ENCODE measurements at places on chromosomes 12 and 14.

DNA sequence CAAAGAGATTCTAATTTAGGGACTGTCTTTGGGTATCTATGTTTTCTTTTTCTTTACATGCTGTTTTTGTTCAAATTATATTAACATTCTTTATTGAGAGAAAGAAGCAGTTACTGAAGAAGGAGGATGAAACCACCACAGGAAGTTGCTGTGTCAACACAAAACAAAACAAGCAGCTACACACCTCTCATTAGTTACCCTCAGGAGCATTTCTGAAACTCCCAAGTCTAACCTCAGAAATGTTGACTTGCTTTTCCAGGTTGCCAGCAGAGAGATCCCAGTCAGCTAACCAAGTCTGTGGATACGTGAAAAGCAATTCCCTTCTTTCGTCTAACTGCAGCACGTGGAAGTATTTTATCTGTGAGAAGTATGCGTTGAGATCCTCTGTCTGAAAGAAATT lies 33.5 kb downstream of the CLEC1A start:
- DNase-seq, result no peak

- no peak for DNase-seq
These were observed 59.1 kb downstream of the KCNA5 start for GRCh38 chr12:5102806-5103205.

DNA sequence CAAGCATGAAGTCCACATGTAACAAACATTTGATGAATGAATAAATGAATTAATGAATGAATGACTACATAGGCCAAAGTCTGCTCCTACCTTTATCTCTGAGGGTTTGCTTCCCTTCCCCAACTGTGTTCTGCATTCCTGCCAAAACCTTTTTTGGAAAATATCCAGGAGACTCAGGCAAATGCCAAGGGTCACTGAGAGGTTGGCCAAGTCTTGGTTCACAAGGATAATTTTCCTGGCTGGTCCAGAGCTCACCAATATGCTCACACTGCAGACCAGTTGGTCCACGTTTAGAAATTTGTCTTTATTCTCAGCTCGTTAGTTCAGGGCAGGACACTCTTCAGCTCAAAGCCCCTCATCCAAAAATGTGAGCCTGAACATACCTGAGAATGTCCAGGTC lies 10.2 kb downstream of the TMEM233 start:
- DNase-seq, result no peak

DNA sequence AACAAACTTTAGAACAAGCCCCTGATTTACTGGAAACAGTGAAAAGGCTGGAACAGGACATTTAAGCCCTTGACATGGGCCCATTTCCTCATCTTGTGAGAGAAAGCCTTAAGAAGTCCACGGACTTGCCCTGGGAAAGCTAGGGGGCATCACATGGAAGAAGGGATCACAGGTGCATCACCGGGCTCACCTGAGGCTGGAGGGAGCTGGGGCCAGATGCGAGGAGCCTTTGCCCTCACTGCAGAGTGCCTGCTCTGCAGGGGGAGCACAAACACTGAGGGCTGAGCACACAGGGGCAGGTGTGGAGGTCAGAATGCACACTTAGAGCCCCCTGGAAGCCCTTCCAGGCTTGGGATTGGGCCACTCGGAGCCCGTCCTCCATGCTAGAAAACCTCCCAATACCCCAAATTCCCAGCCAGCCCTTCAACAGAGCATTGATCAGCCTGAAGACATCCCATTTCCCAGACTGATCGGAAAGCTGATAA lies 5.2 kb upstream of the KRT1 start:
- no peak for DNase-seq

- no peak for DNase-seq
These were observed 42.1 kb upstream of the SOCS2 start for GRCh38 chr12:93530358-93530757.

- no peak for DNase-seq
These were observed 79.5 kb downstream of the DDX51 start for GRCh38 chr12:132064631-132065030.

DNA sequence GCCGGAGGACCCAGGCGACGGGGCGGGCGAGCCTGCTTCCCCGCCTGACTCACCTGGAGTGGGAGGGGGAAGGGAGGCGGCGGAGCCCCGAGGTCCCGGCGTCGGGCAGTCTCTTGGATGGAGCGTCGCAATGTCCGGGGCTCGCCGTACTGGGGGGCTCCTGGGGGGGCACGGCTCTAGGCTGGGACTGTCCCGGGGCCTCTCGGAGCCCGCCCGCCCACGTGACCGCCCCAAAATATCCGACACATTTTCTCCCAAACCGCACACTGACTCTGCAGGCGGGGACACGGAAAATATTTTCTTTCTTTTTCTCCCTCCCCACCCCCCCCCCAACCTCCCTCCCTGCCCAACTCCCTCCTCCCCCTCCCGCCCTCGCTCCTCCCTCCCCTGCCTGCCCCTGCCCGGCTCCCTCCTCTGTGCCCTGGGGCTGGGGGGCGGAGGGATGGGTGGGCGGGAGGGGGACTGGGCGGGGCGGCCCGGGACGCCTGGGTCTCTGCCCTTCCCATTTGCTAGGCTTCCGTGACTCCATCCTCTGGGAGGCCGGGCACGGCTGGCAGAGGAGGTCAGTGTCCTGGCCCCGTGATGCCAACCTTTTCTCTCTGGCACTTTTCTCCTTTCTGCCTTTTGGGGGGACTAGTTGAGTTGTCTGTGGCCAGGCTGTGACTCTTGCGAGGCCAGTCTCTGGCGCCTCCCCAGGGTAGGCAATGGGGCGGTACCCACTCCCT lies at the start of gene RARG:
Gene RARG (minus strand): TSS at position 289 of the 725 bp plus-strand sequence. CDS start 4,664 bp downstream, outside the sequence.
- peak; percentile 49 for DNase-seq

GRCh38 chr12:122190842-122191668 lies 8.1 kb downstream of the LRRC43 start:
- DNase-seq, result peak; percentile 31

GRCh38 chr12:130192642-130193345 lies 30.5 kb downstream of the FZD10 start:
- no peak for DNase-seq

- no peak for DNase-seq
These were observed at the start of gene PRICKLE1 for GRCh38 chr12:42589465-42590329. TSS of gene PRICKLE1 (minus strand) at chr12:42589746. CDS start at chr12:42472516, 117,230 bp downstream.

GRCh38 chr14:27049701-27050100 lies 451.9 kb upstream of the NOVA1 start:
- DNase-seq, result no peak

All from effector CD4-positive, alpha-beta T cell (primary cell).